Smooth muscle cell of the pulmonary artery (primary cell): ENCODE measurements at places on chromosomes 1 and 21. TPM values are rescaled to one million over a fixed set of nuclear protein-coding genes. Genes with fewer than 3 reads are reported as not detected.

Gene FCRL3
- total RNA-seq, result not detected in 2 replicates

Gene EMC1
- total RNA-seq, result 141 and 191 TPM in 2 replicates

Gene SCAF4
- 5.9 and 6.6 TPM in 2 replicates for total RNA-seq

Gene SLC9C2
- total RNA-seq, result 0.03 TPM in 1 of 2 replicates, not detected in the other

Gene CD5L
- not detected in 2 replicates for total RNA-seq

Gene SH2D1B
- not detected in 2 replicates for total RNA-seq

Gene ZBTB18
- total RNA-seq, result 9.0 and 9.3 TPM in 2 replicates

Gene AKIRIN1
- 45.0 and 49.9 TPM in 2 replicates for total RNA-seq

Gene PLA2G4A
- total RNA-seq, result 20.1 and 41.2 TPM in 2 replicates

Gene KLHDC7A
- total RNA-seq, result 0.03 TPM in 1 of 2 replicates, not detected in the other

Gene INAVA
- total RNA-seq, result 0.03 and 0.07 TPM in 2 replicates

Gene RHEX
- not detected in 2 replicates for total RNA-seq

Gene FAM131C
- 0.69 and 0.85 TPM in 2 replicates for total RNA-seq
